Ammon's horn (tissue), 1 donor: ENCODE measurements at places on chromosomes 6 and 20.

DNA sequence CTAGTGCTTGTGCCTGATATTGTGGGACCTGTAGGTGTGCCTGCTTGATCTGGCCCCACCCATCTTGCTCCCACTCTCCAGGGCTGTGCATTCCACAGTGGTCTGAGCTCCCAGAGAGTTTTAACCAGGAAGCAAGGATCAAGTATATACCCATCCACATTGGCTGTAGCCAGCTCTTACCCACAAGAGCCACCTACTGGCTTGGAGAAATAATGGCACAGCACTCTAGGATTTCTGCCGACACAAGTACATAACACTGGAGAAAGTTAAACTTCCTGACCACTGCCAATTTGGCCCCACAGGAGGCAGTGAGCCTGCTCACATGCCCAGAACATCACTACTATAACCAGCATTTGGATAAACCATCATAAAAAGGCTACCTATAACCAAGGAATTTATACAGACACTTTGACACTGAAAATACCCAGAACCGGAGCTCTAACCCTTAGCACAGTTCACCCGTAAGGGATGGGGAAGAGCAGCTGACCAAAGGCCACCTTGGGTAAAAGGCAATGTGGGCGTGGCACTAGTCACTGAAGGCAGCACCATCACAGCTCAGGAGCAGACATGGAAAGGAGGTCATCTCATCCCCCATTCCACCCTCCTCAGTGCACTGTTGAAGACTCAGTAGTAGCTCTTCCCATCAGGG is 440.4 kb downstream of the BTBD3 start:
- DNase-seq = no peak

- DNase-seq = no peak
Measured at GRCh38 chr6:134651519-134651918, 298.4 kb downstream of the ALDH8A1 start.

DNA sequence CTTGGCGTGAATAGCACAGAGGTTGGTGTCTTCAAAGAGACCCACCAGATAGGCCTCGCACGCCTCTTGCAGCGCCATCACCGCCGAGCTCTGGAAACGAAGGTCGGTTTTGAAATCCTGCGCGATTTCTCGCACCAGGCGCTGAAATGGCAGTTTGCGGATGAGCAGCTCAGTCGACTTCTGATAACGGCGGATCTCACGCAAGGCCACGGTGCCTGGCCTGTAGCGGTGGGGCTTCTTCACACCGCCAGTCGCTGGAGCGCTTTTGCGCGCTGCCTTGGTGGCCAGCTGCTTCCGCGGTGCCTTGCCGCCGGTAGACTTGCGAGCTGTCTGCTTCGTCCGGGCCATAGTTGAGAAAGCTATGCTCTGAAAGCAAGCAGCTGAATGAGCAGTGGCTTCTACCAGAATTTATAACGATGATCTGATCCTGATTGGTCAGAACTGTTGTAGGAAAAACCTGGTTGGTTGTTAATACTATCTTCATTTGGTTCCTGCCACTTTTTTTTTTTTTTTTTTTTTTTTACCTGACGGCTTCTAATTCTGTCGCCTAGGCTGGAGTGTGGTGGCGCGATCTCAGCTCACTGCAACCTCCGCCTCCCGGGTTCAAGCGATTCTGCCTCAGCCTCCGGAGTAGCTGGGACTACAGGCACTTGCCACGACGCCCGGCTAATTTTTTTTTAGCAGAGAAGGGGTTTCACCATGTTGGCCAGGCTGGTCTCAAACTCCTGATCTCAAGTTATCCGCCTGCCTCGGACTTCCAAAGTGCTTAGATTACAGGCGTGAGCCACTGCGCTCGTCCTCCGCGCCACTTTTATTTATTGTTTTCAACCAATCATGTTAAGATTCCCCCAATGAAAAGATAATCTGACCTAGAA is 21.5 kb downstream of the OR2B2 start:
- DNase-seq = peak; percentile 66

- no peak for DNase-seq
Measured at GRCh38 chr6:93105017-93105416, 314.3 kb downstream of the EPHA7 start.

GRCh38 chr6:75748743-75749538 is at the start of gene MYO6:
TSS of gene MYO6 (plus strand) at chr6:75749239. CDS start at chr6:75817548, 68,309 bp downstream.
- DNase-seq = peak; percentile 77

GRCh38 chr6:116102873-116103272 is 2.2 kb downstream of the NT5DC1 start:
- DNase-seq = no peak

- DNase-seq = peak; percentile 56
Measured at GRCh38 chr6:143745166-143746133, 67.7 kb downstream of the PHACTR2 start.

- no peak for DNase-seq
Measured at GRCh38 chr20:3767110-3767426, 485 bp downstream of the ADISSP start.

GRCh38 chr6:6057442-6058053 is 50.8 kb upstream of the NRN1 start:
- peak; percentile 73 for DNase-seq

- DNase-seq = peak; percentile 7
Measured at GRCh38 chr6:95593025-95593424, 15.7 kb downstream of the MANEA start.

GRCh38 chr6:548517-548916 is 108.4 kb downstream of the HUS1B start:
- no peak for DNase-seq

GRCh38 chr6:11414176-11414963 is 123.2 kb upstream of the TMEM170B start:
- no peak for DNase-seq

GRCh38 chr20:46215913-46216707 is 92.2 kb downstream of the CDH22 start:
- no peak for DNase-seq

GRCh38 chr6:135280375-135281136 is 99.4 kb downstream of the MYB start:
- no peak for DNase-seq

DNA sequence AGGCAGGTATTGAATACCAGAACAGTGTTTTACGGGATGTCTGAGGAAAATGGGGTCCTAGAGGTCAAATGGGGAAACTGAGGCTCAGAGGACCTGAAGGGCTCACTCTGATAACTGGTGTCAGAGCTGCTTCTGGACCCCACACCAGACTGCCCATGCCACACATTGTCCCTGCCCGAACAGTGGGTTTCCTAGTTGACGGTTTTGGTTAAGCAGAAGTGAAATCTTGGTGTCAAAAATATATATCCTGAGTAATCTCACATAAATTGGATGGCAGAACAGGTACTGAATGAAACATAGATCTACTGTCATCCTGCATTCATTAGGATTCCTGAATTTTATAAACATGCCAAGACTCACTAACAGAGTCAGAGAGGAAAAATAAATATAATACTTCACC is 16.3 kb downstream of the NOX3 start:
- DNase-seq = no peak

GRCh38 chr6:168699631-168700295 is 258.8 kb downstream of the SMOC2 start:
- peak; percentile 83 for DNase-seq
